ENCODE measurements at places on chromosomes 12 and 14.

DNA sequence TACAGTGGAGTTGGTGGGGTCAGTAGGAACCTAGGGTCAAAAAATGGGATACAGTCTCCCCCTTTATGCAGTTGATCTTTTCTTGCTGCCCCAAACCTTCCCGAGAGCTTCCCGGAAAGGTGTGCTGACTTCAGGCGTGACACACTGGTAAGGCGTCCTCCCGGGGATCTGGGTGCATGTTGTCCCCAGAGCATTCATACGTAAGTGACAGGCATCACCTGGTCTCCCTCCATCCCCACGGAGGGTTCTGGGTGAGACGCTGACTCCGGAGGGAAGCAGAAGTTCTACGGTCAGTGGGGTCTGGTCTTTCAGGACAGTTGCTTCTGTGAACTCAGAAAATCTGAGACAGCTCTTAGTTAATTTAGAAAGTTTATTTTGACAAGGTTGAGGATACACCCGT, 159.6 kb upstream of the RTL1 start:
- DNase-seq = no peak

DNA sequence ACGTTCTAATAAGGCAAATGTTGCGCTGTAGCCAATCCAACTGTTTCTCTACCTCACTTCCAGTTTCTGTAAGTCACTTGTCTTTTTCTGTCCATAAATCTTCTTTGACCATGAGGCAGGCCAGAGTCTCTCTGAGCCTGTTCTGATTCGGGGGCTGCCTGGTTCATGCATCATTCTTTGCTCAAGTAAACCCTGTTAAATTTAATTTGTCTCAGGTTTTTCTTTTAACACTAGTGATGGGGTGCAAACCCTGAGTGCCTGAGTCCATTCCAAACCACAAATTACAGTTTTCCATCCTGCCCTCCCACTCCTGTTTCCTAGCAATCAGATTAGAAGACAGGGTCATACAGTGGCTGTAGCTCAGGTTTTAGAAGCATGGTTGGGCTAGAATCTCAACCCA, 41.9 kb downstream of the VWF start:
- DNase-seq = no peak

- no peak for DNase-seq
Observed at GRCh38 chr14:95616745-95617144, 69.5 kb upstream of the TCL1B start.

GRCh38 chr14:78610994-78611393, 440.8 kb downstream of the NRXN3 start:
- DNase-seq = no peak

- no peak for DNase-seq
Observed at GRCh38 chr14:78758333-78758732, 588.2 kb downstream of the NRXN3 start.

DNA sequence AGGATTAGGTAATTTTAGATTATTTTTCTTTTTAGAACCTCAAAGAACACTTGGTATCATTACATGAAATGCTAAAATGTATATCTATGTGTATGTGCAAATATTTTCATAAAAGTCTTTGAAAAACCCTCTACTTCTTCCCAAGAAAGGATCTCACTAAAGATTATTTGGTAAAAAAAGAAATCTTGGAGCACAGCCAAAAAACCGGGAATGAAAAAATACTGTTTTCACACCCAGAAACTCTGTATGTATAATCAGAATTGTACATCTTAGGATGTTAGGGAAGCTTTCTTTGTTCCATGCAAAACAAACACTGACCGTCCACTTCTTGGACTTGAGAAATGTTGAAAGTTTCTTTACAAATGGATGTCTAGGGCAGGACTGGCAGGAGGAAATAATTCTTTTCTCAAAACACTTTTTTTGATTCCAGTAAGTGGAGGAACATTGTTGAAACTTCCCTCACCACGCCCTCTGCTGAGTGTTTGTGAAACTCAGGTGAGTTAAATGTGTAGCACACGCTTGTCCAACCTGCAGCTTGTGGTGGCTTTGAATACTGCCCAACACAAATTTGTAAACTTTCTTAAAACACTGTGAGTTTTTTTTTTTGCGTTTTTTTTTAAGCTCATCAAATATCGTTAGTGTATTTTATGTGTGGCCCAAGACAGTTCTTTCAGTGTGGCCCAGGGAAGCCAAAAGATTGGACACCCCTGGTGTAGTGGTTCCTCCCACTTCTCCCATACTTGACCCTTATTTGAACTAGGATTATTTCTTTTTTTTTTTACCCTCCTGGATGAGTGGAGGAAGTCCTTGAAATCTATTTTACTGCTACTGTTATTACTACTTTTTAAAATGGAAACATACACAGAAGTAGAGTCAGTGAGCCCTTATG, 26.6 kb downstream of the FBXO34 start:
- DNase-seq = no peak
